ENCODE measurements at places on chromosomes 12 and 14.

DNA sequence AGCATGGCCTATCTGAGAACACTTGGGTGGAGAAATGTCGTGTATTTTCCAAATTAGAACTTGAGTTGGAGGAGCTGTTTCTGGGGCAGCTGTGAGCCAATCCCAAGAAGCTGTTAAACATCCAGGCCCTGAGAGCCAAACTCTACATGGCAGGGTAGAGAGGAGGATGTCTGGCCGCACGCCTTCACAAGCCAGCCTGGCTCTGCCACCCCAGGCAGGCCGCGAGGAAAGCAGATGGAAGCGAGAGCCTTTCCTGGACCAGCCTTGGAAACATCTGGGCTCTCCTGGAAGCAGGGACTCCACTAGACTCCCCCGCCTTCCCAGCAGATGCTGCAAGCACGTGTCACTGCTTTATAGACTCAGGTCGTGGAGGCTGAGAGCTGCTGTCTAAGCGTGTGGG, 312.8 kb upstream of the FKBP4 start:
- DNase-seq: no peak

GRCh38 chr12:47554046-47554653, 151.7 kb downstream of the RPAP3 start:
- DNase-seq: no peak

DNA sequence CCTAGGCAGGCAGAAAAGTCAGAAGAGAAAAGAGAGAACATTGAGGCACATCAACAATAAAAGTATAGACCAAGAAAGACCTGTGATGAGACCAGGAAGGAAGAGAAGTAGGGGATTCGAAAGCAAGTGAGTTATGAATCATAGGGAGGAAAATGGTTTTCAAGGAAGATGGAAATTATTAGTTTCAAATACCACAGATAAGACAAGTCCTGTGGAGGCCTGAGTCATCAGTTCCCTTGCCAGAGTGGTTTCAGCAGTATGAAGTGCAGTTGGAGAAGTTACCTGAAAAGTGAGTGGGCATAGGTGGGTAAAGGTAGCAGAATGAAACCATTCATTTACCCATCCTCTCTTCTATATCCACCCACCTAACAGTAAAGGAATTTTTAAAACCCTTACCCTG, 25.2 kb upstream of the TSPAN8 start:
- DNase-seq: no peak

GRCh38 chr12:119956047-119956446, 33.0 kb upstream of the BICDL1 start:
- no peak for DNase-seq

DNA sequence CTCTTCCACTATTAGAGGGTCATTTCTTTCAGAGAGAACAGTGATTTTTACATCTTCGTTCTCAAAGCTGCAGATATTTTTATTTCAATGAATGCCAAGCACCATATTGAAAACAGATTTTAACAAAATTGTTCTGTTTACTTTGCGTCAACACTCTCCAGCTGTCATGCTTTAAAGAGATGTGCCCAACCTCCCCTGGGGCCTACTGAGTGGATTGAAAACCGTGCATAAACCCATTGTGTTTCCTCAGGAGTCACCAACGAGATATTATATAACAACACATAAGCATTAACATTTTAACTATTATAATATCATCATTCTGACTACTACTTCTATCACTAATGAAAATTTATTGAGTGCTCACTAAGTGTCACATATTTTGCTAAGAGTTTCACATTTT, 81.6 kb downstream of the MYF5 start:
- DNase-seq: peak; percentile 76

DNA sequence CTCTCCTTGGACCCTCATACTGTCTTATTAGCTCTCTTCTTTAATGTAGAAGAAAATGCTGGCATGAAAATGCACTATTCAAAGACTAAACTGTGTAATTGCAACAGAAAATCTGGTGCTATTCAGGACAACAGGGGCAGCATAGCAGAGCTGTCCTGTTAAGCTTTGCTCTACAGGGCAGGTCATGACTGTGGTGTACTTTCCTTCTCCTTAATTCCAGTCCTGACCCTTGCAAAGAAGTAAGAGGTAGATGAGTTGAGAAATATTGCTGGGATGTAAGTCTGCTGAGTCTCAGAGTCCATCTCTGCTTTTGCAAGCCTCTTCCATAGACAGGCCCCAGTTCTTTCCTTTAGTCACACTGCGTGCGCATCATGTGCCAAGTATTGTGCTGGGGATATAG, 52.6 kb upstream of the STK38L start:
- no peak for DNase-seq

GRCh38 chr12:5102261-5102789, 58.6 kb downstream of the KCNA5 start:
- no peak for DNase-seq

DNA sequence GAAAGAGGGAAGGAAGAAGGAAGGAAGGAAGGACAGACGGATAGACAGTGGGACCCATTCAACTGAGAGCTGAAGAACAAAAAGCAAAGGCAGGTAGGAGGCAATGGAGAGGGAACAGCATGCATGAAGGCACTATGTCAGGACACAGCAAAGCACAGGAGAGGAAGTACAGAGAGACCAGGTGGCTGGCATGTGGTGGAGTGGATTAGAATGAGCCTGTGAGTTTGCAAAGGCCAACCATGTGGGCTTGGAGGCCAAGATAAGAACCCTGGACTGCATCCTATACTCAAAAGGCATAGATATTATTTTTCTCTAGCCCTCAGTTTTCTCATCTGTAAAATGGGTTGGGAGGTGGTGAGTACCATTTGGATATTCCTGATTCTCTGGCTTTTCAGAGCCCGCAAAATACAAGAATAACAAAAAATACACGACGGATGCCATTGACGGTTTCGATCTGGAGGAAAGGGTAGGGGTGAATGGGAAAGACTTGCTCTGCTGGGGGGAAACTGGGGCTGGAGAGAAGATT, 102.9 kb downstream of the WSCD2 start:
- DNase-seq: no peak

DNA sequence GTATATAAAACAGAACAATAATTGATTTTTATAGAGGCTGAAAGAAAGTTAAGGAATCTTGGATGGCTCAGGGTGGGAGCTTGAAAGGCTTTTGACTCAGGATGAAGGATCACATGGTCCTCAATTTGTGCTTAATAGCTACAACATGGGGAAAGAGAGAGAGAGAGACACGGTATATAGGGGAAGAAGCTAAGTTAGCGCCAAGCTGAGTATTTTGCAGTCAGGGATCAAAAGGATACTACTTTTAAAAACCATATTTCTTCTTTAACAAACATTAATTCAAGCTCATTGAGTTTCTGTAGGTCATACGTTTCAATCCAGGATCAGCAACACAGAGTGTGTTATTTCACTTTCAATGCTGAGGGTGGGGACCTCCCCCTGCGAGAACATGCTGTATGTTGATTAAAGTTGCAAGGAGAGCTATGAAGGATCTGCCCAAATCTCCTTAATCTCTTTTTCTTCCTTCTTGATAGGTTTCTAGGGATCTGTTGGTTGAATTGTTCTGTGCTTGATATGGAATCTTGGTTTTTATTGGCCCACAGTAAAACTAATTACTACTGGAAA, 133.1 kb upstream of the NUDT4 start:
- DNase-seq: no peak

DNA sequence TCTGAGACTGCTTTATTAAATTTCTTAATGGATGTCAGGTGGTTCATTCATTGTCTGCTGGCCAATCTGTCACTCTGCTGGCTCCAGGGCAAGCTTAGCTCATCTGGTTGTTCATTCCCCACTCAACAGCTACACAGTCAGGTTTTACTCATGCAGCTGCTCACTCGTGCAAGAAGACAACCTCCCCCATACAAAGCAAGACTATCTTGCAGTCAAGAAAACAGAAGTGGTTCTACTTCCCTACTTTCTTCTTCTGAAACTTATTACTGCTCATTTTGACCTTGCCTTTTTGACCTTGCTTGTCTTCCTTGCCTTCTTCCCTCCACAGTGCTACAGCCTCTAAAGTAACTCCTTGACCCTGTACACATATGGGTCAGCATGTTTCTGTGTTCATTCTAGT, 277.9 kb downstream of the SSPN start:
- no peak for DNase-seq

DNA sequence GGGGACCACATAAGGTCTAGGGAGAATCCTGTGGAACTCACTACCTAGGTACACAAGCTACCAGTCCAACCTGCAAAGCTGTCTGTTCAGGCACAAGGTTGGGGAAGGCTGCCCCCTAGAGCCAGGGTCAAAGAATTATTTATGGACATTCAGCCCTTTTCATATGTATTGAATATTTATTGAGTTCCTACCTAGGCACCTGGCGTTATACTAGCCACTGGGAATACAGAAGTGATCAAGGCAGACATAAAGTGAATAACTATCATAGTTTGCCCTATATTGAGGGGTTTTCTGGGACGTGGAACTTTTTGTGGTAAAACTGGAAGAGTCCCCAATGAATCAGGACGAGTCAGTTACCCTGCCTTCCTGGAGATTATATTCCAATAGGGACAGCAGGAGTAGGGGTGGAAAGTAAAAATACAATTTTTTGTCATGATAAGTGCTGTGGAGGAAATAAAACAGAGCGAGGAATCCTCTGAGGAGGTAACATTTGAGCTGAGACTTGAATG, 5.8 kb upstream of the SLC48A1 start:
- DNase-seq: no peak

- no peak for DNase-seq
Observed at GRCh38 chr12:46522071-46522470, 149.5 kb upstream of the SLC38A2 start.

- no peak for DNase-seq
Observed at GRCh38 chr14:54659365-54659764, 92.4 kb downstream of the SAMD4A start.

GRCh38 chr12:116484807-116485206, 74.4 kb upstream of the MAP1LC3B2 start:
- DNase-seq: no peak

DNA sequence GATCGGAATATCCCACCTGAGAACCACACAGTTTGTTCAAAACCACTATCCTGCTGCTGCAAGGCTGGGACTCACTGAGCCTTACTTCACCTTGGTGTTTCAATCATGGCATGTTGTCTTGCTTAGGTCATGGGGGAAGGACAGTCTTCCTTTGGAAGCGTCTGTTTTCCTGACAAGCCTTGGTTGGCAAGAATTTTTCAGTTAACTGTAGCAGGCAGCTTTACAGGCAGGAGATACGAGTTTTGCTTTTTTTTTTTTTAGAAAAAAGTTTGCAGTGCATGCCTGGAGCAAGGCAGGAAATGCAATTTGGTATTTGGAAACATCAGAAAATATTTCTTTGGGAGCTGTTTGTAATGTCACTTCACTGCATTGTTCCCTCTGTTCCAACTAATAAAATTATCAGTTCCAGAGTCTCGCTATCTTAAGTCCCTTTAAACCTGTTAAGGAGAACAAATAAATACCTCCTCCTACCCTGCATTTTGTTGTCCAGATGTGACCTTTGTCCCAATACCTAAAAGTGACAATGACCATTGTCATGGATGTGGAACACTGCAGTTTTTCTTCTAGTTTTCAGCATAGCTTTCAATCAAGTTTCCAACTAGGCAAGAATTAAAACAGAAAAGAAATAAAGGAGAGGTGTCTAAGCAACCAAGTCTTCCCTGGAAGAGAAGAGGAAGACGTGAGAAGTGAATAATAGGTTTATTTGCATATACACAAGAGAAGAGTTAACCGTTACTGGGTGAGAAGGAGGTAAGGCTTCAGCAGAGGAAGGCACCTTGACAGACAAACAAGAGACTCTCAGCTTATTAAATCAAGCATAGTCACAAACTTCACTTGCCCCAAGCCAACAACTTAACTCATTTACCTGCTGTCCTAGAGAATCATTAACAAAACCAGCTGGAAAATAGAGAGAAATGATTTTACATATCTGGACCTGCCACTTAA, 71.4 kb upstream of the ACTN1 start:
- DNase-seq: no peak

DNA sequence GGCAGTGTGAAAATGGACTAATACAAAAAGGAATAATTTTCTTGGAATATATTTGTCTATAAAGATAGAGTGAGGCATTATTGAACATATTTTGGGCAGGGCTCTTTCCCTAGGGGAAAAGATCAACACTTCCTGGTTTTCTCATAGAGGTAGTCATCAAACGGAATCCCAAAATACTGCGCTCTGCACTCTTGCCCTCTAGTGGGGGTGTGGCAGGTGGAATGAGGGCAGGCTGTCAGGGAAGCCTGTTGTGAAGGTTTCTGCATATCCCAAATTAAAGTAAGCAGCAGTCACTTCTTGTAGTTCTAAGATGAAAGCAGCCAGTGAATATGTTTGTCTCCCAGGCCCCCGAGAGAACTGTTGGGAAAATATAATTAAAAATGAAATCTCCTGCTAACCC, 666.8 kb upstream of the TMEM132C start:
- no peak for DNase-seq

GRCh38 chr14:95834496-95834895, 42.1 kb upstream of the TUNAR start:
- DNase-seq: no peak

DNA sequence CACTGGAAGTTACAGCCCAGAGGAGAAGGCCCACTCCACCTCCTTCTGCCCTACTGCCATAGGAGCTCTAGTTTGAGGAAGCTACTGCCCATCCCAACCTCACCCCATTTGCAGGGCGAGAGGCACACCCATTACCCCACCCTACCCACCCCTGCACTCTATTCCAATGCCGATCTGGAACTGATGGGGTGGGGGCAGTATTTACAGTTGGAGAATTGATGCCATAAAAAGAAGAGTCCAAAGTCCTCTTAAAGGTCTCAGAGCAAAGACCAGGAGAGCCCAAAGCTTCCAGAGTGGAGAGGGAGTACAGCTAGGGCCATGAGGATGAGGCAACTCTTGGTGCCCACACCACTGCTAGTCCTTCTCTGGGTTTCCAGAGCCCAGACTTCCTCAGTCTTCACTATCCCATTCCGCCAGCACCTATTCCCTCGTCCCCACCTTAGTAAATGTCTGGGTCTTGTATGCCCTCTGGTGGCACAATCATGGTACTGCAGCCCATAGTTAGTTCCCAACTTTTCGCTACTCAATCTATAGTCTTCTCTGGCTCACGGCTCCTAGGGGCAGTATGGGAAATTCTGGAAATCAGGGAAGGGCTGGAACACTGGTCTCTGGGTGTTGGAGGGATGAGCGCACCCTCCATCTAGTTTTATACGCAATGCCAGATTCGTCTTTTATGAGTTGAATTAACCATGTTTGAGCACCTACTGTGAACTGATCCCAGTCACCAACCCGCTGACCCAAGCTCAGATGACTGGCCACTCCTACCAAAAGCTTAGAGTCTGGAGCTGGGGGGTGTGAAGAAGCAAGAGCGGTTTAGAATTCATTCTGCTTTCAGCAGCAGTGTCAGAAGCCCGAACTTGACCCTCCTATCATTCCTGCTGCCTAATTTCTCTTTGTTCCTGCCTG, 6.9 kb upstream of the ADCY6 start:
- peak; percentile 43 for DNase-seq

DNA sequence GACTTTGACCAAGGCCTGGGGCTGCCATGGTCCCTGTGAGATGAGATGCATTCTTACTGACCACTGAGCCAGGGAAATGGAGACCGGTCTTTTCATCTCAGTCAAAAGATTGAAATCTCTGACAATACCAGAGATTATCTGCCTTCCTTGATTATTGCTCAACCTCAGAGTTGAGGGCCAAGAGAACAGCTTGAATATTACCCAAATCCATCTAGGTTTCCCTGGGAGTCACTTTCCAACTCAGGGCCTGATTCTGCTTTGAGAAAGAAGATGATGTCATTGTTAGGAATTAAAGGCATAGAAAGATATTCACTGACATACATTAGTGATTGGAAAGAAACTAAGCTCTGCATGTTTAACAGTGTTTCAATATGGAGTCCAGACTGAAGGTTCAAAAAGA, 515.9 kb upstream of the TBX3 start:
- no peak for DNase-seq

Data from NCI-H187 treated with DMSO at 0.1 percent for 48 hours (cell line).